HT1080 (cell line): ENCODE measurements at places on chromosomes 5 and 9. TPM values are rescaled to one million over a fixed set of nuclear protein-coding genes. Genes with fewer than 3 reads are reported as not detected.
A peak's percentile ranks its signal among the peaks of the same experiment; 100 is the strongest.

DNA sequence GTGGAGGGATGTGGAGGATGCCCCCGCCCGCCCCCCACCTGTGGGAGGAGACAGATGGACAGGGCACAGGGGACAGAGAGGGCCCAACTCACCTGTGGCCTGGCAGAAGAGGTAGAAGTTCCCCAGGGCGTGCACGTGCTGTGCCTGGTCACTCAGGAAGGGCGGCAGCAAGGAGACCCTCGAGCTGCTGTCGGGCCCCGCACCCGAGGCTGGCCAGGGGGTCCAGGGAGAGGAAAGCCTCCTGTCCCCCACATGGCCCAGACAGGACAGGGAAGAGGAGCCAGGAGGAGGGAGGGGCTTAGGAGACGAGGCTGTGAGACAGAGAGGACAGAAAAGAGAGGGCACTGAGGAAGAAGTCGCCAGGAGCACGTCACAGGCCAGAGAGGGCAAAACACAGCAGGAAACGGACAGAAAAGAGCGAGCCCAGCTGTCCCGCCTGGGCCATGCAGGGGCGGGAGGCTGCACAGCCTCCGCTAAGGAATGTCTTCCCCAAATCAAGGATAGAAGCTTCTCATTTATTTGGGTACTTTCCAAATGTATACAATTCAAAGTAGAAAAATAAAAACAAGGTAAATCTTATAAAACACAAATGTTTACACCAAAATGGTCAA, 58.5 kb downstream of the SECISBP2 start:
- no peak for DNase-seq

- peak; percentile 86 for DNase-seq
Measured at GRCh38 chr5:74241751-74242140, 398.8 kb downstream of the ENC1 start.

KIAA0825 gene
- 0.17 and 0.56 TPM in 2 replicates for total RNA-seq

DNA sequence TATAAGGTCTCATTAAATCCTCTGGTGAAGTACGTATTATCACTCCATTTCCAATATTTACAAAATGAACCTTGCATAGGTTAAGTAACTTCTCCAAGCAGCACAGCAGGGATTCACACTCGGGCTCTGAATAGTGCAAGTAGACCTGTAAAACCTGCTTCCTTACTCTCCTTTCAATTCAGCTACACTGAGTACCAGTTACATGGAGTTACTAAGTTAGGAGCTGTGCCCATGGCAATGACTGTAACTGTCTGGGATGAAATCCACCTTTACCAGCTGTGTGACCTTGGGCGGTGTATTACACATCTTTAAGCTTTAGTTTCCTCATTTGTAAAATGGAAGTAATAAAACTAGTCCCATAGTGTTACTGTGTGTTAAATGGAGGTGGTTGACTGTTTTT, 15.9 kb upstream of the MOB3B start:
- DNase-seq = no peak

DNA sequence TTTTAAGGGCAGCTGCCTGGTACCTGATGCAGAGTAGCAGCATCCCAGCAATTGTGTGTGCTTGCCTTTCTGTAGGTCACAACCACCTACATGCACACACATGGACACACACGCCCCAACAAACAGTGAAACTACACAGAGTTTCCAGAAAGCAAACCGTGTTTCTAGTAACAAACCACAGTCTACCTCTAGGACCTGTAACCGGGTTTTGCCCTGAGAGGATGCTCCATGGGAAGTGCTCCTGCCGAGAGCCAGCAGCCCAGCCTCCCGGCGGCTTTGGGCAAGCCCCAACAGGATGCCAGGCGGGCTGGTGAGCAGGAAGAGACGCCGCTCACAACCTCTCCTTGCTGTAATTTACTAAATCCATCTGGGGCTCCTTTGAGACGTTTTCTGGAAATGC, 4.1 kb upstream of the TCF7 start:
- no peak for DNase-seq

SPATA31C2 gene
- not detected in 2 replicates for total RNA-seq

AQP3 gene
- 0.17 and 1.5 TPM in 2 replicates for total RNA-seq

GFI1B gene
- total RNA-seq = not detected in 2 replicates

DNA sequence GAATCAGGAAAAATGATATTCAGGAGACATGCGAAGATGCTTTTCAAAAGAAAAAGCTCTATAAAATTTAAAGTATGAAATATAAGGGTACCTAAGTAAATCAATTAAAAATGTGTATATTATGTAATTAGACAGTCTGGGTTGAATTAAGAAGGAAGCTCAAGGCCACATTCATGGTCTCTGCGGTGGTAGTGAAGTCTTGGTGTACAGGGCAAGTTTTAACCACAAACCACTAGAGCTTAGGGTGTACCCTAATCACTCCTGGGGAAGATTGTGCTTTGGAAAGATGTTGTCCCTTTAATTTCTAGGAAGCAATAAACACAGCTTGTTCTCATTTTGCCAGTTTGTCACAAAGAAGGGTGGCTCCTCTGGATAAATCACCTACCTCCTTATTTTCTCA, 287.2 kb upstream of the ZNF608 start:
- no peak for DNase-seq

DNA sequence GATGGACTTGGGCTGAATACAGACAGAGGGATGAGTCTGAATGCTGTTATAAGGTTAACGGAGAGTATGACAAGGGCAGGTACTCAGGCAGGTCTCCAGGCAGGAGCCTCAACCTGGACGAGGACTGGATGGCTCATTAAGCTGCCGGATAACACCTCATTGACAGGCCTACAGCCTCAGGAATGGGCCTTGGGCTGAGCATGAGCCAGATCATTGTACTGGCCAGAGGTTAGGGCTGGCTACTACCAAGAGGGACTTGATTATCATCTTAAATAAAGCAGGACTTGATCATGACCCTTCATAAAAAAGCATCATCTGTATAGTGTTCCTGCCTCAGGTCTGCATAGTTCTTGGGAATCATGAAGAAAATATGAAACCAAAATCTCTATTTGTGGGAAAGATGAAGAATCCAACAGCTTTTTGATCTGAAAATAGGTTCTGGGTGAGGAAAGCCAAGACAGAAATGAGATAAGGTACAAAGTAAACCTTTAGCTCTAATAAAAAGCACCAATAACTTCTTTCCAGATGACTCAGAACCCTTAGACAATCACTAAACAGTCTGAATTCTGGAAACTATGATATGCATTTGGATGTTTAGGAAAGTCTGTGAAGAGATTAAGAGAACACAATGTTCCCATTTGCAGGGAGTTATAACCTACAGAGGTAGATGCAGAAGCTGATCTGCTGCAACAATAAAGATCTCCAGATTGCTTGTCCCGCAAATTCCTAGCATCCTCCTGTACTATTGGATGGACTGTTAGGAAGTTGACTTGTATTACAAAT, 343.1 kb downstream of the CTNND2 start:
- no peak for DNase-seq

DNA sequence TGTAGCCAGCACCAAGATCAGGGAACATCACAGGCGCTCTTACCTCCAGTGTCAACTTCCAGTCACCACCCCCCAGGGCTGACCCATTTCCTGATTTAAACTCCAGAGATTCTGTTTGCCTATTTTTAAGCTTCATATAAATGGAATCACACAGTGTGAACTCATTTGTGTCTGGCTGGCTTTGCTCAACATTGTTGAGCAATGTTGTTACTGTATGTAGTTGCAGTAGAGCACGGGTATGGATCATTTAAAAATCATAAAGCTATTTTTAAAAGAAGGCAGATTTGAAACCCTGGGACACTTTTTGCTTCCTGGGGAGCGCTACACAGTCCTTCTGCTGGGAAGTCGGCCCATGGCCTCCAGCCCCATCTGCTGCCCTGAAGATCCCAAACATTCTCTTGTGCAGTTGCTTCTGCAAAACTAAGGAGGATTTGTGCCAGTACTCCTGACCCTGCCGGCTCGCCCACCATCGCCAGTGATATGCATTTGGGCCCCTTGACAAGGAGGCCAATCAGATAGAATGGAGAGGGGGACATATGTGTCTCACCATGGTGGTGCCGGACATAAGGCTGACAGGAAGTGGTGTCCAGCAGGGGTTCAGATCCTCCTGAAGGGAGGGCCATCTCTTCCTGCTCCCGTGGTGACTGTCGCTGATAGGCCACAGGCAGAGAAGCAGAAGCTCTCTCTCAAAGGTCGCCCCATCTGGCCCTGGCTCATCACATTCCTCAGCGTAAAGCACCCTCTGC, 13.3 kb downstream of the DCANP1 start:
- no peak for DNase-seq

GRCh38 chr9:34375901-34376595, 650 bp downstream of the MYORG start:
- peak; percentile 60 for DNase-seq

GRCh38 chr5:144583541-144584449, 413.1 kb downstream of the KCTD16 start:
- no peak for DNase-seq

DNA sequence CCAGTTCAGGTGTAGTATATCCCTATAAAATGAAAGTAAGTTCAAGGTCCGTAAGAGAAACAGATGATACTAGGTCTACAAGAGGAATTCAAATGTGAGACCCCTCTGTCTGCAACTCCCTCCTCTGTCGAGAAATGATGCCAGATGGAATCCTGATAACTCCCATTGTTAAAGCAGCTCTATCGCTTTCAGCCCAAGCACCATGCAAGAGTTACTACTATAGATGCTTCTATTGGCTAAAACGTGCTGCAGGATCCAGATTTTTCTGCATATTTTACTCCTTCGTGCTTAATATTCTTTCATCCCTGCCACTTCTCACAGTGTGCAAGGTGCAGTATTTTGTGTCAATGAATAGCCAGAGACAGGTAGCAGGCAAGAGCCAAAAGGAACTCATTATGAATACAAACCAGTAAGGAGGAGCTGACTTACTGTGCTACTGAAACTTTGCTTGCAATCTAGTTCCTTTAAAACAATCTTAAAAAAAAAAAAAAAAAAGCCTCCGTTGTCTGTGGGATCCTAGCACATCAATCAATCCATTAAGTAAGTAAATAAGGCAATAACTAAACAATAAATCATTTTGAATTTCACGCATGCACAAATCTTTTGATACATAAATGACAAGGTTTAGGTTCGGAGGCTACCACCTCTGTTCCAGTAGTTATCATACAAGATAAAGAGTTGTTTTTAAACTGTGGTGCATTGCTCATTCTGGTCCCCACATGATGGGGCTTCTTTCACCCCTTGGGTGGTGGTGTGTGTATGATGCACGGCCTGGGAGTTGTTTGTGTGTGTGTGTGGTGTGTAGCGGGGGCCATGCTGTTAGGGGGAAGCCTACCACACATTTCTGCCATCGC, 151.1 kb upstream of the MPDZ start:
- DNase-seq = no peak

- DNase-seq = no peak
Measured at GRCh38 chr5:173448856-173449255, 120.6 kb upstream of the STC2 start.

DNA sequence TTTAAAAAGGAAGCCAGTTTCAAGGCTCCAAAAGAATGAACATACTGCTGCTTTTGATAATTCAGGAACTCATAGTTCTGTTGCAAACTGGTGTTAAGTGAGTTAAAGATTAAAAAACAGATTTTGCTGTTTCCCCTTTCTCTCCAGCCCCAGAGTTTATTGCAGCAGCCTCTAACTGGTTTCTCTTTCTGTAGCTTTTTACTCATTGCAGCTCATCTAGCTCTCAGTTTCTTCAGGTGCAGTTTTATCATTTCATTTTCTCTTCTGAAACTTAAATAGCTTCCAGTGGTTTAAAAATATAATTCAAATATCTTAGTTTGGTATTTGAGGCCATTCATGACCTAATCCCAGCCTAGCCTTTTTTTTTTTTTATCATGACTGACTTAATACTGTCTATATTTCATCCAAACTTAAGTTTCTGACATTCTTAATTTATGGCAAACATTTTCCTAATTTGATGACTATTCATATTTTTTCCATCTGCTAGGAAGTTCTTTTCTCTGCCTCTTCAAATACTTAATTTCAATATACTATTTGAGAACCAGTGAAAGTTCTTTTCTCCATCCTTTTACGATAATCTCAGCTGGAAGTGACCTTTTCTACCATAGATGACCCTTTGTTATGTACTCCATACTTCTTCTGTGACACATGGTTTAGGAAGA, 252.7 kb upstream of the GRIA1 start:
- DNase-seq = no peak
